ENCODE measurements at places on chromosomes 11 and 22.

DNA sequence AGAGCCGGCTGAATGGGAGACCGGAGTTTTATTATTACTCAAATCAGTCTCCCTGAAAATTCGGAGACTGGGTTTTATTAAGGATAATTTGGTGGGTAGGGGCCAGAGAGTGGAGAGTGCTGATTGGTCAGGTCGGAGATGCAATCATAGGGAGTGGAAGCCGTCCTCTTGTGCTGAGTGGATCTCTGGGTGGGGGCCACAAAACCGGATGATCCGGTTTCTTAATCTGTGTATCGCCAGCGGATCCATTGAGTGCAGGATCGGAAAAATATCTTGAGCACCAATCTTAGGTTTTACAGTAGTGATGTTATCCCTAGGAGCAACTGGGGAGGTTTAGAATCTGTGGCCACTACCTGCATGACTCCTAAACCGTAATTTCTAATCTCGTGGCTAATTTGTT lies 886 bp upstream of the NIPSNAP1 start:
- no peak overlapping the region for H3K27ac ChIP-seq
- H3K4me1 ChIP-seq = no peaks in the 10 kb centered on the region
- H3K4me3 ChIP-seq = no peak overlapping the region
- no peak for DNase-seq

DNA sequence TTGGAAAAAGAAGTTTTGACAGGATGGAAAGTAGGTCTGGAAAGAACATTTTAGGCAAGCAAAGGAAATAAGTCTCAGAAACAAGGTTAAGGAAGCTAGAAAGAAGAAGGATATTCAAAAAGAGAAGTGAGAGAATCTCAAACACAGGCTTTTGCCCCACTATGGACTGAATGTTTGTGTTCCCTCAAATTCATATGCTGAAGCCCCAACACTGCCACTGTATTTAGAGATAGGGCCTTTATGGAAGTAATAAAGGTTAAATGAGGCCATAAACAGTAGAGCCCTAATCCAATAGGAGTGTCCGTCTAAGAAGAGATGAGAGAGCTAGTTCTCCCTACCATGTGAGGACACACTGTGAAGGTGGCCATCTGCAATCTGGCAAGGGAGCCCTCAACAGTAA lies 20.6 kb upstream of the RPS13 start:
- H3K4me3 ChIP-seq = no peak overlapping the region
- H3K27ac ChIP-seq = no peak overlapping the region
- H3K36me3 ChIP-seq = no peaks in the 10 kb centered on the region
- no peaks in the 10 kb centered on the region for H3K4me1 ChIP-seq
- no peak for DNase-seq
- H3K27me3 ChIP-seq = no peaks in the 10 kb centered on the region

- no peaks in the 10 kb centered on the region for H3K27me3 ChIP-seq
- H3K27ac ChIP-seq = no peak overlapping the region
- H3K36me3 ChIP-seq = no peaks in the 10 kb centered on the region
- no peak for DNase-seq
These were observed 384.5 kb downstream of the AASDHPPT start for GRCh38 chr11:106461839-106462545.

- DNase-seq = no peak
- H3K4me1 ChIP-seq = no peaks in the 10 kb centered on the region
- H3K27me3 ChIP-seq = peaks cover 4% of the 10 kb centered on the region
- no peak overlapping the region for H3K27ac ChIP-seq
- no peak overlapping the region for H3K4me3 ChIP-seq
These were observed 11.3 kb upstream of the NELL1 start for GRCh38 chr11:20658135-20658534.

DNA sequence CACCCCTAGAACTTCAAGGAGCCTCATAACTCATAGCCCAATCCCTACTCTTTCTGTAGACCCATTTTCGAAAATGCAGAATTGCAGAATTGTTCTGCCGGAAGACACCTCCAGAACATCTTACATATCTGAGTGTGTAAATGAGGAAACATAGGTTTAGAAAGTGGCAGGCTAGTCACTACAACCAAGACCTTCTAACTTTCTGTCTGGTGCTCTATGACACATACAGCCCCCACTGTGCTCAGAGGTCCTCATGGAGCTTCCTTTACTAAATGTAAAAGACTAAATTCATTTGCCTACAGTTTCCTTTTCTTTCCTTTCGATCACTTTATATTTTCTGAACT lies 132.1 kb upstream of the DDI1 start:
- no peaks in the 10 kb centered on the region for H3K27me3 ChIP-seq
- DNase-seq = no peak
- no peak overlapping the region for H3K27ac ChIP-seq
- H3K4me1 ChIP-seq = no peaks in the 10 kb centered on the region
- H3K36me3 ChIP-seq = no peaks in the 10 kb centered on the region
- H3K4me3 ChIP-seq = no peak overlapping the region

DNA sequence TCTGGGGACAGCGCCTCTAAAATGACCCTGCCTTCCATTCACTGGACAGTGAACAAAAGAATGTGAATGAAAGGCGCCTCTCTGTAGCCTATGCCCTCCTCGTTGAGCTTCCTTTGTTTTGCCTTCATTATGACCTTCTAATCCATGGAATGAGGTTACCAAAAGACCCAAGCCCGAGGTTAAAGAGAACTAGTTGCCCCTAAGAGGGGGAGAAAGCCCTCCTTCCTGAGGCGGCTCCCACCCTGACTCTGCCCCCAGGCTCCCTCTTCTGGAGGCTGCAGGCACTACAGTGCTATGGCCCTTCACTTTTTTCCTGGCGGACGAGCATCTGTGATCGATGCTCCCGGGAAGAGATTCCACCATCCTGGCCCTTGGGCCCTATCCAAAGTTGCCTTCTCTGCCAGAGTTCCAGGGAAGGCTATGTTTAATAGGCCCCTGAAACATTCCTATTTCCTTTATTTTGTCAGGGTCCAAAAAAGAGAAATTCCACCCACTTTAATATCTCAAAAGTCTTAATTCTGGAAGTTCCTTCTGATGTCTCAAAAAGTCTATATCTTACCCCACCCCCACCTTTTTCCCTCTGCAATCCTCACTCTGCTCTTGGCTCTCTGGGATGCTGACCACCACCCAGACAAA lies 147.3 kb downstream of the FEZ1 start:
- DNase-seq = peak; percentile 32
- H3K36me3 ChIP-seq = no peaks in the 10 kb centered on the region
- no peaks in the 10 kb centered on the region for H3K4me1 ChIP-seq
- H3K27ac ChIP-seq = no peak overlapping the region
- H3K27me3 ChIP-seq = no peaks in the 10 kb centered on the region

DNA sequence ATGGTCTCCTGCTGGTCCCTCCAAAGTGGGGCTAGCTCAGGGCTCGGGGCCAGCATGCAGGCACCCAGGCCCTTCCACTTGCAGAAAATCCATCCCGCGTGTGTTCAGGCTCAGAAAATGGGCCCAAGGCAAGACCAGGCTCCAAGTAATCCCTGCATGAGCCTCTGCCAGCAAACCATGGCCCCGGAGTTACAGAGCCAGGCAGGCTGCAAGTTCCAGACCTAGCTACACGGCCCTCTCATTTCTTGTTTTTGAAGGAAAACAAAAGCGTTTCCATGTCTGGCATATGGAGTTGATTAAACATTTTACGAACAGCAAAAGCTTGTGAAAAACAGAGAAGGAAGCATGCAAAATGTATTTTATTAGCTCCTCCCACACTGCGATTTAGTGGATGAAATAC lies 29.7 kb downstream of the KIAA0930 start:
- H3K4me1 ChIP-seq = no peaks in the 10 kb centered on the region
- no peaks in the 10 kb centered on the region for H3K36me3 ChIP-seq
- DNase-seq = no peak

DNA sequence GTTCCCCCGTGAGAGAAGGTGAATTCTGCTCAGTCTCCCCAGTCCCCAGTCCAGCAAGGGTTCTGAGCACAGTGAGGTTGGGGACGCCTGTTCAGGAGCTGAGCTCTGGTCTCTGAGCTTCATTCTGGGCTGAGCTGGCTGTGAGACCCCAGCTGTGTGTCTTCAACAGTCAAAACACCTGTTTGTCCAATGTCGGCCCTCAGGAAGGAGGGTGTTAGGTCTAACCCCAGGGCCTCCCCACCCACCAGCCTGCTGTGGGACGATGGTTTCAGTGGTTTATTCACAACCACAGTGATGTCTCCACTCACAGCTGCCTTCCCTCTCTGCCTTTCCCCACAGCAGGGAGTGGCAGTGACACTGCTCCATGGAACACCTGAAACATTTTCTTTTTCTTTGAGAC lies 1282.9 kb downstream of the TBC1D22A start:
- no peak overlapping the region for H3K27ac ChIP-seq
- no peaks in the 10 kb centered on the region for H3K36me3 ChIP-seq
- no peak overlapping the region for H3K4me3 ChIP-seq
- H3K4me1 ChIP-seq = no peaks in the 10 kb centered on the region
- H3K27me3 ChIP-seq = no peaks in the 10 kb centered on the region

- no peaks in the 10 kb centered on the region for H3K4me1 ChIP-seq
- no peaks in the 10 kb centered on the region for H3K36me3 ChIP-seq
- H3K27me3 ChIP-seq = no peaks in the 10 kb centered on the region
- H3K4me3 ChIP-seq = no peak overlapping the region
- DNase-seq = no peak
- H3K27ac ChIP-seq = no peak overlapping the region
These were observed 16.4 kb downstream of the USP2 start for GRCh38 chr11:119365071-119365591.

DNA sequence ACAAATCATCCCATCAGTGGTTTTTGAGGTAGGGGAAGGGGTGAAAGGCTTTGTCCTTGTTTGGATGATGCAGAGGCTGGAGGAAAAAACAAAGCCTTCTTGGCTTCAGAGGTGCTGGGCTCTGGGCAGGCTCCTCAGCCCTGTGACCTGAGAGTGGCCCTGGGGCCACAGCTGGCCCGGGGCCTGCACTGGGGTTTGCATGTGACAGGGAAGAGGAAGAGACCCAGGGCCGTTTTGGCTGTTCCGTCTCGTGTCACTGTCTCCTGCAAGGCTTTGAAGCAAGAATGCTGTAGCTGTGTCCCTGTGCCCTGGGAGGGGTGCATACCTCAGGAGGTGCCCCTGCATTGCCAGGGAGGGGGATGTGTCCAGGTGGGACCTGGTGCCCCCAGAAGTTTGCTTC lies 12.6 kb downstream of the ARHGAP8 start:
- no peak overlapping the region for H3K27ac ChIP-seq
- H3K4me3 ChIP-seq = no peak overlapping the region
- no peaks in the 10 kb centered on the region for H3K27me3 ChIP-seq
- peaks cover 3% of the 10 kb centered on the region for H3K4me1 ChIP-seq

GRCh38 chr11:40882301-40882700 lies 577.2 kb downstream of the LRRC4C start:
- H3K27me3 ChIP-seq = no peaks in the 10 kb centered on the region
- H3K27ac ChIP-seq = no peak overlapping the region
- no peaks in the 10 kb centered on the region for H3K36me3 ChIP-seq
- H3K4me3 ChIP-seq = no peak overlapping the region

- H3K27me3 ChIP-seq = no peaks in the 10 kb centered on the region
- no peak for DNase-seq
- H3K4me1 ChIP-seq = no peaks in the 10 kb centered on the region
- no peak overlapping the region for H3K27ac ChIP-seq
These were observed 1195.2 kb downstream of the TBC1D22A start for GRCh38 chr22:47957649-47958048.

DNA sequence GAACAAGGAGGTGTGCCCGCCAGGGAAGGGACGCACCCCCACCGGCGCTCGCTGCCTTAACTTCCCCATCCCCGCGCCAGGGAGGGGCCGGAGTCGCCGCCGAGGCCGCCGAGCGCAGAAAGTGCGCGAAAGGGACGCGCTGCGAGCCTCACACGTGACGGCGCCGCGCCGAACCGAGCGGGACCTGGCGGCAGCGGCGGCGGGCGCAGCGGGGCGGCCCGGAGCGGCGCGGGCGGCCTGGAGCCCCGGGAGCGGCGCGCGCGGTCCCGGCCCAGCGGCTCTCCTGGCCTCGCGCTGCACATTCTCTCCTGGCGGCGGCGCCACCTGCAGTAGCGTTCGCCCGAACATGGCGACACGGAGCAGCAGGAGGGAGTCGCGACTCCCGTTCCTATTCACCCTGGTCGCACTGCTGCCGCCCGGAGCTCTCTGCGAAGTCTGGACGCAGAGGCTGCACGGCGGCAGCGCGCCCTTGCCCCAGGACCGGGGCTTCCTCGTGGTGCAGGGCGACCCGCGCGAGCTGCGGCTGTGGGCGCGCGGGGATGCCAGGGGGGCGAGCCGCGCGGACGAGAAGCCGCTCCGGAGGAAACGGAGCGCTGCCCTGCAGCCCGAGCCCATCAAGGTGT lies at the start of gene SORL1:
SORL1 (plus strand) TSS at position 329 of the 623 bp plus-strand sequence; CDS start at position 347, 18 bp downstream.
- peak within 1 kb of the TSS; percentile 76 for H3K27ac ChIP-seq
- no peaks in the 10 kb centered on the region for H3K27me3 ChIP-seq
- H3K36me3 ChIP-seq = no peaks in the 10 kb centered on the region
- DNase-seq = peak; percentile 85
- H3K4me3 ChIP-seq = peak within 1 kb of the TSS; percentile 84

DNA sequence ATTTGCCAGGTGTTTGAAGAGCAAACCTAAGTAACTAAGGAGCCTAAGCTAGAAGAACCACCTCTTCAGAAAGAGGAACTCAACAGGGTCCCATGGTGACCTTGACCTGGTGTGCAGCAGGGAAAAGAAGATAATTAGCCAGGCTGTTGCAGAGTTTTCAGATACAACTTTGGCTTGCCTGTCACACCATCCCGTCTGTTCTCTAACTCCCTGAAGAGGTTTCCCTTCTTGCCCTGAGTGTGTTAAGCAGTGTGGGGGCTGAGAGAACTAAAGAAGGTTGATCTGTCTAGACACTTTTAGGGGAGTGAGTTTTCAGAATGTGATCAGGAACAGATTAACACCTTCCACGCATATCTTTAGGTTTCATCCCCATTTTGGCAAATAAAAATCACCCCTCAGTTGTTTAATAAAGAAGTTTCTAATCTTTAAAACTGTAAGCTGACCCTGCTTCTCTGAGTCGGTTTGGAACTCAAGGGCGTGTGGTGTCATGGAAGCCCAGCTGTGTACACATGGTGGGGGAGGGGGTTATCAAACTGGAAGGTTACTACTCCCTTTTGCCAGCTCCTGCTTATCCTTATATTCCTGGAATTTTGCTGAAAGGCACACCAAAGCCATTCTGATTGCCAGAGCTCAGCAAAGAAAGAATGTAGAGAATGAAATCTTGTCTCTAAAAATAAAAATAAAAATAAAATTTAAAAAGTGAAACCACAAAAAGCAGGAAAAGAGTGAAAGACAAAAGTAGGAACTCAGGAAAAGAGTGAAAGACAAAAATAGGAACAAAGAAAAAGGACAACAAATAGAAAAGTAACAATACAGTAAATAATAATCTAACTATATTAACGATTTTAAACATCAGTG lies 70.2 kb downstream of the DBX1 start:
- H3K4me3 ChIP-seq = no peak overlapping the region
- H3K27me3 ChIP-seq = no peaks in the 10 kb centered on the region
- no peaks in the 10 kb centered on the region for H3K4me1 ChIP-seq
- no peak for DNase-seq

GRCh38 chr22:36197065-36197440 lies 4.6 kb downstream of the APOL4 start:
- peaks cover 6% of the 10 kb centered on the region for H3K4me1 ChIP-seq
- H3K27me3 ChIP-seq = no peaks in the 10 kb centered on the region
- no peaks in the 10 kb centered on the region for H3K36me3 ChIP-seq
- peak overlapping the region; percentile 69 for H3K27ac ChIP-seq
- H3K4me3 ChIP-seq = no peak overlapping the region

Data from prostate gland (tissue), 2 donors.